Mammary epithelial cell (primary cell): ENCODE measurements at places on chromosomes 5 and 9. TPM values are rescaled to one million over a fixed set of nuclear protein-coding genes. Genes with fewer than 3 reads are reported as not detected.

GRCh38 chr5:153719324-153719723, 228.9 kb downstream of the GRIA1 start:
- DNase-seq = no peak

Gene KLHL9
- 7.1 TPM for polyA plus RNA-seq

DNA sequence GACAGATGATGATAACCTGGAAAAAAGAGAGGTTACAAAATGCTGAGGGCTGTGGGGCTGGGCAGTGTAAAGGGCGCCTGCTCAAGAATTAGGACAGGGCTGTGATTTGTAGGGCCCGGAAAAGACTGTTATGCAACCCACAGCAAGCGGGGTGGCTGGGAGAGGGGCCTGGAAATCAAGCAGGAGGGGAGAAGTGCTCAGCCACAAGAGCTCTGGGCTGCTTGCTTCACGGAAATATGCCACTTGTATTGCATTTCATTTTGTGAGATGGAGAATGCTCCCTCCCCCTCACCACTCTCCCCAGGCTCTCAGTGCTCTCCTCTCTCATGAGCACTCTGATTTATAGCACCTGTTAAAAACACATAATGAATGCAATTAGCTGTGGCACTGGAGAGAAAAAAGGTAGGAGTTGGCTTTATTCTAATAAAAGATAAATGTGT, 8.4 kb upstream of the HAND1 start:
- no peak for DNase-seq

DNA sequence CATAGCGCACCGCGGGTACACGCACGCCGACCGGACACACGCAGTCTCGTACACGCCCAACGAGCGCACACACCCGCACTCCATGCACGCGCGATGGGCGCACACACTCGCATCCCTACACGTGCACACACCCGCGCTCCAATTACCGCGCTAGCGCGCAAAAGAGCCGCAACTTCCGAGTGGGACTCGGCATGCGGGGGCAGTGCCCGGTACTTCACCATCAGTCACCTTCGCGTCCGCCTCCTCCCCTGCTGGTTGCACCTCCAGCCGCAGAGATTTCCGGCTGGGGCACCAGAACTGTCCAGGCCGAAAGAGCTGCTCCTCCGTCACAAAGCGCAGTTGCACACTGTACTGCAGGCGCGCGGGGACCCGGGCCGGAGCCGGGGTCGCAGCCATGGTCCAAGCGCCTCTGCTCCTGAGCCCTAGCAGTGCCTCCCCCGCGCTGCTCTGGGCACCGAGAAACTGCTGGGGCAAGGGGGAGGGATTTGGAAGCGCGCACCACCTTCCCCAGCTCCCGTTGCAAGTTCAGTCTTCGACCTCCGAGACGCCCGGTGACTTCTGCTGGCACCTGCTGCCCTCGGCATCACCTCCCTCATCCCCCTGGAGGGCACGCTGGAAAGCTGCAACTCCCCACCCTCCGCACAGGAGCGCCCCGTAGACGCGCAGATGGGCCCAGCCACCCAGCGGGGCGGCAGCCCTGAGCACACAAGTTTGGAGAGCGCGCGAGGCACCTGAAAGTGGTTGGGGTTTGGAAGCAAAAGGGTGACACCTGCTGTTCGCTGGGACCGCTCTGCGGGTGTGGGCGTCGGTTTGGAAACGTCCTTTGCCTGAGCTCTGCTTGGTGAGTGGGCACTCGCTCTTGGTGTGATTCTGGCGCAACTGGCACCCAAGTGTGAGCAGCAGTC, 337.4 kb upstream of the PUM3 start:
- peak; percentile 60 for DNase-seq

- no peak for DNase-seq
Observed at GRCh38 chr5:134642931-134643530, 5.6 kb upstream of the SEC24A start.

GRCh38 chr5:176816043-176816745, 5.8 kb downstream of the UNC5A start:
- no peak for DNase-seq

- DNase-seq = no peak
Observed at GRCh38 chr9:103210607-103211006, 215.5 kb downstream of the CYLC2 start.

- DNase-seq = peak; percentile 91
Observed at GRCh38 chr5:120368923-120369715, 95.0 kb upstream of the PRR16 start.

Gene CARD9
- polyA plus RNA-seq = 0.14 TPM

DNA sequence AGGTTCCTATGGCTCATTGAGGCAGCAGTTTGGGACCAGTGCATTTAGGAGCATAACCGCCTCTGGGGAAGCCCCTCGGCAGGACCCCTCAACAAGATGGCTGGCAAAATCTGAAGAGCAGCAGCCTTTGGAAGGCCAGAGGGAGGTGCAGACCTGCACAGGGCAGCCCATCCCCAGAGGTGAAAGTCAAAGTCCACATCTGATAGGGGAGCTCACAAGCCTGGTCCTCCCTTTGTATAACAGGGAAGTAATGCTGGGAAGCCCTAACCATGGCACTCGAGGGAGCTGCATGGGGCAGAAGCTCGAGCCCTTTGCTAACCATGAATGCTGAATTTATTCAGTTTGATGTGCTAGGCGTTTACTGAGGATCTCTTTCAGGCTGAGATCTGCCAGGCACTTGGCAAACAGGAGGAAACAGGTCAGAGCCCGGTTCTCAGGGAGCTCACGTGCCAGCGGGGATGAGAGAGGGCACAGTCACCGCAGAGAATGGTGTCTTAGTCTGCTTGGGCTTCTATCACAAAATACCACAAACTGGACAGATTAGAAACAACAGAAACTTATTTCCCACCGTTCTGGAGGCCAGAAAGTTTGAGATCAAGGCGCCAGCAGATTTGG, 114.1 kb downstream of the GABBR2 start:
- DNase-seq = no peak

GRCh38 chr5:77145666-77146065, 58.6 kb upstream of the ZBED3 start:
- DNase-seq = peak; percentile 20

GRCh38 chr5:143402017-143402552, 1.4 kb downstream of the NR3C1 start:
- peak; percentile 63 for DNase-seq

DNA sequence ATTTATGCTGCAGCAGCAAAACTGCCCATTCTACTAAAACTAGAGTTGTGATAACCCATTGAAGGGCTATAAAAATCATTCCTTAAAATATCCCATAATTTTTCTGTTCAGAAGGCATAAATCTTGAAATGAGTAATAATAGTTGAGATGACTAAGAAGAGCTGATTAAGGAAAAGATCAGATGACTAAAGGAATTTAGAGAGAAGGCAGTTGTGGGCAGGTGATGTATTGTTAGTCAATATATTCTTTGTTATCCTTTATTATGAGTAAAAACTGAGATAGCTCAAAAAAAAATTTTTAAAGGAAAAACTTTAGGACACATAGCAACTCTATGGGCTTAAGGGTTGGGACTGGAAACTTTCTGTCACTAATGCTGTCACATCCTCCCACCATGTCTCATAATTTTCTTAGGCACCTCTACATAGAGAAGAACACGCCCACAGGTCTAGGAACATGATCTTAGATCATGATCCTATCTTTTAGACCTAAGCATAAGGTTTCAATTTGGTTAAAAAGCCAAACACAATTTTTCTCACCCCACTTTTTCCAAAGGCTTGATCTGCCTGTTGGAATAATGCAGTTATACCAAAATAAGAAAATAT, 597.5 kb upstream of the MEF2C start:
- DNase-seq = peak; percentile 55

GRCh38 chr5:17184588-17184987, 32.8 kb upstream of the BASP1 start:
- DNase-seq = no peak

GRCh38 chr9:133890583-133890982, 101.5 kb downstream of the VAV2 start:
- no peak for DNase-seq
